ENCODE measurements at places on chromosomes 12 and 14.

- DNase-seq: no peak
Measured at GRCh38 chr12:88529531-88530488, 50.5 kb downstream of the KITLG start.

GRCh38 chr12:3480764-3481163, 10.2 kb upstream of the PRMT8 start:
- no peak for DNase-seq

GRCh38 chr12:89863968-89864367, 155.3 kb upstream of the ATP2B1 start:
- no peak for DNase-seq

GRCh38 chr14:52427460-52427859, 113.3 kb downstream of the PTGER2 start:
- DNase-seq: no peak

DNA sequence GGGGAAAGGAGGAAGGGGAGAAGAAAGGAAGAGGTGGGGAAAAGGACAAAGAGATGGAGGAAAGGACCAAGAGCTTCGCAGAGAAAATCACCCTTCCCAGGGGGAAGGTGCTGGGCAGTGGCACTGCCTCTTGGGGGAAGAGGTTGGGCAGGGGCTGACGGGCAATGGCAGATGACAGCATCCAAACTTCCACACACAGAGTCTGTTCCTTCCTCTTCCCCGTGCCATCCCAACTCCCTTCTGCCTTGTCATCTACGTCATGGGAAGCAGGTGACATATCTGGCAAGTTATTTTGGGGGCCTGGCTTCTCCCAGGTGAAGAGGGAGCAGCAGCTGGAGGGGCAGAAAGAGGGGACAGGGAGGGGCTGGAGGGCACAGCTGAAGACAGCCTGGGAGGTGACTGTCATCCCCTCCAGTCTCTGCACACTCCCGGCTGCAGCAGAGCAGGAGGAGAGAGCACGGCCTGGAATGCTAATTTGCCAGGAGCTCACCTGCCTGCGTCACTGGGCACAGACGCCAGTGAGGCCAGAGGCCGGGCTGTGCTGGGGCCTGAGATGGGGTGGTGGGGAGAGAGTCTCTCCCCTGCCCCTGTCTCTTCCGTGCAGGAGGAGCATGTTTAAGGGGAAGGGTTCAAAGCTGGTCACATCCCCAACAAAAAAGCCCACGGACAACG, 43.9 kb upstream of the IQSEC3 start:
- DNase-seq: no peak

- no peak for DNase-seq
Measured at GRCh38 chr12:131909081-131909751, 14.8 kb downstream of the ULK1 start.

- DNase-seq: peak; percentile 59
Measured at GRCh38 chr12:113757221-113758002, 208.7 kb downstream of the RBM19 start.

DNA sequence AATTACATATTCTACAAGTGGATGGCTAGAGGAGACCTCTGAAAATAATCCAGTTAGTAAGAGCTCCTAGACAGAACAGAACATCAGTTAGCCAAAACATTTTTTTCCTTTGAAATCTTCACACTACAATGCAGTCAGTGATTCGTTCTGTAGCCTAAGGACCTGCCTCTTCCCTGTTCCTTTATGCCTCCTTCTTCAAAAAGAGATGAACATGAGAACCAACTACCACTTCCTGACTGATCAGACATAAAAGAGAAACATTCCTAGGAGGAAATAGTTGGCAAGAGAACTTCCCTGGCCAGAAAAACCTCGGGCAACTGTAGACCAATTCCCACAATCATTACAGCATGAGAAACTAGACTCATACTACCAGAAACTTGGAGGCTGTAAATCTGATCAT, 29.4 kb downstream of the ITPR2 start:
- DNase-seq: no peak

DNA sequence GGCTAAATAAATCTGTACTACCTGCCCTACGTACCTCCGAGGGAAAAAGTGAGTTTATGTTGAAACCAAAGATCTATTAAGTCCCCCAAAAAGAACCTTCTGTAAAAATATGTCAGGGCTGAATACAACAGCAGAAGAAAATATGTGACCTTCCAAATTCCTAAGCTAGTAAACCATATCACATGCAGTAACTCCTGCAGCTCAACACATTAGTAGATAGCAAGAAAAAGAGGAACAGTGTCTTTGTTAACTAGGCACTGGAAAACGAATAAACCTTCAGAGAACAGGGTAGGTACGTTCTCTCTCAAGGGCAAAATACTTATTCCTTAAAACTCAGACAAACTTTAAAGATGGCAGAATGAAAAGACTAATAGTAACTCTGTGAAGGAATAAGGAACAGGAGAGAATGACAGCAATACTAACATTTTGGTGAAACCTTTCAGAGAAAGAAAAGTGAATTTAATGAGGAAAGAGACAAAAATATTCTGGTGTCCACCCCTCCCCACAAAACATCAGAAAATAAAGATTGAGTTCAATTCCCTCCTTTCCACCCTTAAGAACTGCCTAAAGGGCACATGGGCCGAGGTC, 18.0 kb downstream of the CBX5 start:
- DNase-seq: no peak

All from urothelium cell line (cell line).